ENCODE measurements at places on chromosomes 4 and X.

GRCh38 chrX:121322159-121322558 lies 274.7 kb downstream of the GLUD2 start:
- DNase-seq: peak; percentile 11

DNA sequence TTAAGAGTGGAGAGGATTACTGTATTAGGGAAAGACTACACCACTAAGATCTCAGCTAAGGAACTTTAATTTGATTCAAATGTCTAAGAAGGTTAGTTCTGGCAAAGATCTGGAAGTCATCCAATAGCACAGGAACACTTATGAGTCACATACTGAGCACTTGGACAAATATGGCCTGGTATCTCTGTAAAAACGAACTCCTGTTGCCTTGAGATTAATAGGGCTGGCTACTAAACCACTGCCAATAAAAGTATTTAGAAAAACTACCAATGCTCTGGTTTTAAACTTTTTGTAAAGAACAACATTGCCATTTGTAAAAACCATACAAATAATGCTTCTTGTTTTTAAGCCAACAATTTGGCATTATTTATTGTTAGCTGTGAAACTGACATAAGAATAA lies 70.5 kb downstream of the SEC24D start:
- DNase-seq: no peak

GRCh38 chr4:129545599-129546278 lies 449.8 kb downstream of the C4orf33 start:
- DNase-seq: no peak

DNA sequence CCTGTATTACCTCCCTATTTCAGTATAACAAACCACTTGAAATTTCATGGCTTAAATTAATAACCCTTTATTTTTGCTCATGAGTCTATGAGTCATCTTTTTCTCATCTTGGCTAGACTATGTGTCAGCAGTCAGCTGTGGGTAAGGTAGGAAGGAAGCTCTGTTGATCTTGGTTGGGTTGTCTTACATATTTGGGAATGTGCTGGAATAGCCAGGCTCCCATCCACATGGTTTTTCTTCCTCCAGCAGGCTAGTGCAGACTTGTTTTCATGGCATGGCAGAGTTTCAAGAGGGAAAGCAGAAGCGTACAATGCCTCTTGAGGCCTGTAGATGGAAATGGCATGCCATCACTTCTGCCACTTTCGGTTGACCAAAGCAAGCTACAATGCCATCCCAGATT lies 89.7 kb downstream of the LINC00632 start:
- DNase-seq: no peak

GRCh38 chr4:15592799-15593198 lies 62.4 kb downstream of the FBXL5 start:
- DNase-seq: no peak

GRCh38 chr4:168240821-168241220 lies 77.7 kb downstream of the DDX60 start:
- no peak for DNase-seq

DNA sequence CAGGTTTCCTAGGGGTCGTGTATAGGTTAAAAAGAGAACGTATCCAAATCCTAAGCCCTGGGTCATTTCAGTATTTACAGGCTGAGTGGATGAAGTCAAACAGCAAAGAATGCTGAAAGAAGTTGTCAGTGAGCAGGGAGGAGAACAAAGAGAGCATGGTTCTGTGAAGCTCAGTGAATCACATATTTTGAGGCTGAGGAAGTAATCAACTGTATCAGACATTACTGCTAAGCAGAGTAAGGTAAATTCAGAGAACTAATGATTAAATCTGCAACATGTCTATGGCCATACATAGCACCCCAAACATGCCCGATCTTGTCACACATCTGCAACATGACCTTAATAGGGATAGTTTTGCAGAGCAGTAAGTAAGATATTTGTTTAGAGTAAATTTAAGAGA lies 1130.3 kb downstream of the RAPGEF2 start:
- DNase-seq: no peak

- DNase-seq: no peak
Measured at GRCh38 chr4:7784131-7784870, 155.4 kb downstream of the AFAP1 start.

DNA sequence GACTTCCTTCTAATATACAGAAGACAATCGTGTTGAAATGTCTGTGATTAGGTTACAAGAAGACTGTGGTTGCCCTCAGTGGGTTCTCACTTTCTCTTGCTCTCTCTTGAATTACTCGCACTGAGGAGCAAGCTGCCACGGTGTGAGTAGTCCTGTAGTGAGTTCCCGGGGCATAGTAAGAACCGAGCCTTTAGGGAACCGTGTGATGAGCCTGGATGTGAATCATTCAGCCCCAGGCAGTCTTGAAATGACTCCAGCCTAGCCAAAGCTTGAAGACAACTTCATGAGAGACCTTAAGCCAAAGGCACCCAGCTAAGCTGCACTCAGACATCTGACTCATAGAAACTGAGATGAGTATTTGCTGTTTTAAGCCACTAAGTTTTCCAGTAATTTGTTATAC lies 292.7 kb downstream of the SPOCK3 start:
- DNase-seq: no peak

GRCh38 chrX:115582616-115583495 lies 21.9 kb downstream of the PLS3 start:
- DNase-seq: no peak

DNA sequence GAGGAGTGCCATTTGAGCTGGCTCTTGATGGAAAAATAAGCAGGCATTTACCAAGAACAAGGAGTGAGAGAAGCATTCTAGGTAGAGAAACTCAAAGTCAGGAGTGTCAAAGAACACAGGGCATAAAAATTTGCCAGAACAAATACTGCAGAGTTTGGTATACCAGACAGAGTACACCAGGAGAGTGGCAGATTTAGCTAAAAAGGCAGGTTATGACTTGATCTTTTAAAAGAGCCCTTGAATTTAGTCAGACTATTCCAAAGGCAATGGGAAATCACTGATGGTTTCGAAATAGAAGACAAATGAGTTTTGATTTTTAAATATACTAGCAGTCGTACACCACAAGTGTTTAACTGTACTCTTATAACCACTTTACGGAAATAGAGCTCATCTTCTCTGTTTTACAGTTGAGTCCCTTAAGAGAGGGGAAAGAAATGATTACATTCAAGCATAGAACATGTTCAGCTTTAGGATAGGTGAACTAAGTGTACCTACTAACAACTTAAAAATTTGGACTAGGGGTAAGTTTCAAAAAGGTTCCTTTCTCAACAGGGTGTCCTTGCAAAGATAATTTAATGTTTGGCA lies 10.2 kb downstream of the UBE2D3 start:
- DNase-seq: no peak

- peak; percentile 49 for DNase-seq
Measured at GRCh38 chr4:64538219-64538618, 129.0 kb upstream of the TECRL start.

- no peak for DNase-seq
Measured at GRCh38 chr4:7417639-7418038, 17.1 kb downstream of the PSAPL1 start.

DNA sequence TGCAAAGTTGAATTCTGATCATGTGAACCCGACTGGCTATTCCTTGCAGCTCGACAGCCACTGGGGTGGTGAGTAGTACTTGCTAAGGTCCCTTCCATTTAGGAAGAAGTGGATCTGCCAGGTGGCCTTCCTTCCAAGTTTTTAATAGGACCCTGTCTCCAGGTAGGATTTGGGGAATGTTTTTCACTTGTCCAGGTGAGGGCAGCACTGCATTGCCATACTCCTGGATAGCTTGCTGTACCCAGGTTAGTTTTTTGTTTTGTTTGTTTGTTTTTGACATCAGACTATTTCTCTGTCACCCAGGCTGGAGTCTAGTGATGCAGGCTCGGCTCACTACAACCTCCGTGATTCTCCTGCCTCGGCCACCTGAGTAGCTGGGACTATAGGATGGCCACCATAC lies 29.8 kb downstream of the SAGE1 start:
- no peak for DNase-seq

DNA sequence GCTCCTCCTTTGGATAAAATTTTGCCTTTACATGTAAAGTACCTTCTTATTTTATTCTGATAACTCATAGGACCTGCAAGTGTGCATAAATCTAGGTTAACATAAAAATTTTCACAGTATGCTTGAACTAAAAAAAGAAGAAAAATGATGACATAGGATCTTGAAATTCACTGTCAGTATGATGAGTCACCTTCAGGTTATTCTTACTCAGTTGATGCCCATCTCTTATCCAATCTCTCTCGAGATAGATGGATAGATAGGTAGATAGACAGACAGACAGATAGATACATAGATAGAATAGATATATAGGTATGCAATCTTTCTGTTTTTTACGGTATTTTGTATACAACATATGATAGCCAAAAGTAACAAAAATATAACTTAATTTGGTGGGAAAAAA lies 485.5 kb downstream of the NAF1 start:
- no peak for DNase-seq

GRCh38 chr4:3449047-3449573 lies 7.3 kb downstream of the HGFAC start:
- DNase-seq: no peak

DNA sequence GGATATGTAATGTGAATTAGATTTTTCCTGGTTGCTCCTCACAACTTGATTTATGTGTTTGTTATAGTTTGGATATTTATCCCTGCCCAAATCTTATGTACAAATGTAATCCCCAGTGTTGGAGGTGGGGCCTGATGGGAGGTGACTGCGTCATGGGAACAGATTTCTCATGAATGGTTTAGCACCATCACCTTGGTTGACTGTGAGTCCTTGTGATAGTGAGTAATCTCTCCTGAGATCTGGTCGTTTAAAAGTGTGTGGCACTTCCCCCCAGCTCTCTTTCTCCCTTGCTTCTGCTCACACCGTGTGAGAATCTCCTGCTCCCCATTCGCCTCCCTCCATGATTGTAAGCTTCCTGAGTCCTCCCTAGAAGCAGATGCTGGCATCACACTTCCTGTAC lies 2.2 kb downstream of the MID2 start:
- no peak for DNase-seq

GRCh38 chrX:126164226-126164625 lies 1.9 kb downstream of the DCAF12L2 start:
- DNase-seq: no peak

DNA sequence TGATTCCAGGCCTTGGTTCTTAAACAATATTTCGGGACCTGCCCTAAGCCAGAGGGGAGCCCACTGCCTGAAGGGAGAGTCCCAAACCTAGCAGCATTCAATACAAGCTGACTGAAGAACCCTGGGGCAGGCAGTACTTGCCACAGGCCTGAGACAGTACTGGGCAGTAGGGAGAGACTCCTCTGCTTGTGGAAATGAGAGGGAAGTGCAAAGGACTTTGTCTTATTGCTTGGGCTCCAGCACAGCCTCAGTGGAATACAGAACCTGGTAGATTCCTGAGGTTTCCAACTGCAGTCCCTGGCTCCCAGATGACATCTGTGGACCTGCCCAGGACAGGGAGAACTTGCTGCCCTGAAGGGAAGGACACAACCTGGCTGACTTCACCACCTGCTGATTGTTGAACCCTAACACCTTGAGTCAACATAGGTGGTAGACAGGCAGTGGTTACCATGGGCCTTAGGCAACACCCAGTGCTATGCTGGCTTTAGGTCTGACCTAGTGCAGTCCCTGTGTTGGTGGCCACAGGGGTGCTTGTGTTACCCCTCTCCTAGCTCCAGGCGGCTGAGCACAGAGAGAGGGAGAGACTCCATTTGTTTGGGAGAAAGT lies 20.3 kb upstream of the ABCG2 start:
- DNase-seq: no peak

- no peak for DNase-seq
Measured at GRCh38 chrX:80602036-80602860, 182.0 kb downstream of the TENT5D start.

GRCh38 chr4:186134257-186134656 lies 29.8 kb downstream of the FAM149A start:
- peak; percentile 20 for DNase-seq

- DNase-seq: peak; percentile 56
Measured at GRCh38 chr4:184268584-184269160, 51.0 kb upstream of the ENPP6 start.

GRCh38 chrX:10356979-10357378 lies 200.2 kb downstream of the CLCN4 start:
- DNase-seq: no peak

DNA sequence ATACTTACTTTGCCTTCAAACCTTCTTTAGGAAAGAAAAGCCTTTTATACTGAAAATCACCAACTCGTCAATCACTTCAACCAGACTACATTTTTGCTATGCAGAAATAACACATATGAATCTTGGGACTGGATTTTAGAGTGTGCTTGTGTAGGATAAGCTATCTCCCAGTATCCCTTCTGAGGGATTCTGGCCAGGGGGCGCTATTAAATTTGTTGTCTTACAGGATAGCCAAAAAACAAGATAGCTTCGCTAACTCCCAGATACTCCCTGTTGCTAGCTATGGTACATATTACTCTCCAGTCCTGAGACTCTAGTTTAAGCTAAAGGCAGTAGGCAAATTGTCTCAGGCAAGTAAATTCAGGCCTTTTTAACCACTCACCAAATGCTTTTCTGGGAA lies 167.2 kb downstream of the LHFPL1 start:
- DNase-seq: no peak

- no peak for DNase-seq
Measured at GRCh38 chrX:154779261-154779660, 16.6 kb downstream of the DKC1 start.

- no peak for DNase-seq
Measured at GRCh38 chr4:53563824-53564223, 27.5 kb downstream of the LNX1 start.

GRCh38 chrX:17072721-17073230 lies 126.3 kb downstream of the REPS2 start:
- DNase-seq: no peak

All from KBM-7 (cell line).